Stimulated activated CD8-positive, alpha-beta memory T cell treated with anti-CD3 and anti-CD28 coated beads, Interleukin-15, amount 100 ng/mL, for 24 hours (primary cell): ENCODE measurements at places on chromosomes 1 and 21.

GRCh38 chr1:107276247-107276646 lies 135.4 kb downstream of the NTNG1 start:
- no peak for DNase-seq

- DNase-seq = no peak
Measured at GRCh38 chr1:230043081-230043480, 24.0 kb upstream of the GALNT2 start.

DNA sequence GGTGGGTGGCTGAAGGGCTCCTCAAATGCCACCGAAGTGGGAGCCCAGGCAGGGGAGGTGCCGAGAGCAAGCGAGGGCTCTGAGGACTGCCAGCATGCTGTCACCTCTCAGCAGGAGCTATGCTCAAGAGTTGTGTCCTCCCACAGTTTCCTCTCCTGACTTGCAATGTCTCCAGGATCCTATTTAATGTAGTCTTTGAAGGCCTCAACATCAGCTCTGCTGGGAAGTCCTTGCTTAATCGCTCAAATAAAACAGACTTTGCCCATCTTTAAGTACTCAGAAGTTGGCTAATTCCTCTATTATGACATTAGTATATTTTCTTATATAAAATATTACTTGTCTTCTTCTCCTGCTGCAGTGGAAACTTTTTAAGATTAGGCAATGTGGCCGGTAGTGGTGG lies 154.2 kb upstream of the NRIP1 start:
- DNase-seq = no peak

DNA sequence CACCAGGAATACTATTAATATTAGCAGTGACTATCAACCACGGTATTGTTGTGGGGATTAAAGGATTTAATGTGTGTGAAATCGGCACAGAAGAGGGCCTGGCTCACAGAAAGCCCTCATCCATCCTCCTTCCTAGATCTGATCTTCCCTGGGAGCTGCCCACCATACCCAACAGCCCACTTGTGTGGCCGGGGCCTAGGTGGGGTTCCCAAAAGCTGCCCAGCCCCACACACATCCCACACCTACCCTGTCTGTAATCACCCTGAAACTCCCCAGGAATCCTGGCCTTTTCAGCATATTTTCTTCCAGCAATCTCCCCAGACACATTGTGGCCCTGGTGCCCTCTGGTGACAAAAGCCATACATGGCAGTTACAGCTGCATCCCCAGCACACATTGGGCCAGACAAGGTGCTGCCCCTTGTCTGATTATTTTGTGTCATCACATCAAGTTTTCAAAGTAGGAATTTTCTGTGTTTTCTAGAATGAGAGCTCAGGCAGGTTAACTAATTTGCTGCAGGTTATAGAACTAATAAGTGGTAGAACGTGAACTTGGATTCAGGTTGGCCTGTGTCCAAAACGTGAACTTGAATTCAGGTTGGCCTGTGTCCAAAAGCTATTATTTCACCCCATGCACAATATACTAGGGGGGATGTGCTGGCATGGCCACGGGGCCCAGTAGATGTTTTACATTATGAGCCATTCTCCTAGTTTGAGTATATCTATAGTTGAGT lies 5.3 kb upstream of the SLC6A9 start:
- DNase-seq = peak; percentile 17

- no peak for DNase-seq
Measured at GRCh38 chr1:43659212-43660166, 9.5 kb downstream of the KDM4A start.

DNA sequence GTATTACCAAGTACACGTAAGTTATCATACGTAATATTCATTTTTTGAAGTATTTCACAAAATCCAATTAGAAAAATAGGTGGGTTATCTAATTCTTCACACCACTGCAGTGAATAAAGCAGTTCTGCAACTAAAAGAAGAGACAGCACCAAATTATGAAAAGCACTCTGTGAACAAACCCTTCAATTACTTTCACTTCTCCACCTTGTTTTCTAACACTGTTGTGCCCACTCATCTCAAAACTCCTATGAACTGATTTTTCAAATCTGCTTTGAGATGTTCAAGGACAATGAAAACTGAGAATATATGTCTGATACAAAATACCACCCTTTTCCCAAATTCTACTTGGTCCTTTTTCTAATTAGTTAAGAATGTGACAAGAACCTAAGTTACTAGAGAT lies 39.4 kb downstream of the LTN1 start:
- DNase-seq = no peak

- no peak for DNase-seq
Measured at GRCh38 chr1:163863731-163864130, 542.0 kb downstream of the NUF2 start.

DNA sequence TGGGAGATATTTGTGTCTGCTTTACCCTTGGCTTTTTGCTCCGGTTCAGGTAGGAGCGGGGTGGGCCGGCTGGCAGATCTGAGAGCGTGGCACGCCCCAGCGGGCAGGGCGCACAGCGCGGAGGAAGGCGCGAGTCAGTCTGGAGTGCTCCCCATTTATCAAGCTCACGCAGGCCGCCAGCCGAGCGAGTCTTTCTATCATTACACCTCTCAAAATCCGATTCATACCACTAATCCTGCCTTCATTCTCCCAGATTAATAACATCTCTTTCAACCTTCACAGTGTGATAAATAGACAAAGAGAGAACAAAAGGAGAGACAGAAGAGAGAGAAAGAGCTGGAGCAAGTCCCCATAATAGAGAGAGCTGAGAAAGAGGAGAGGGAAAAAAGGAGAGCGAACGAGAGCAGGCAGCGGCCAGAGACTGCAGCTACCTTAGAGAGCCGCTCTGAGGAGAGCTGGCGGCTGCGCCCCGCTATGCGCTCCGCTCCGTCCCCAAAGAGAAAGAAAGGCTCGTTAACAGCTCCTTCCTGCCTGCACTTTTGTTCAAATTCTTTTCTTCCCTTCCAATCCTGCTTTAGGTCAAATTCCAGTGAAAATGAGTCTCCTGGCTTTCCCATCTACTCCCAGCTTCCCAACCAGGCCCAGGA lies 48.0 kb downstream of the DMAP1 start:
- no peak for DNase-seq

GRCh38 chr1:51328279-51328678 lies 2.1 kb downstream of the TTC39A start:
- no peak for DNase-seq

GRCh38 chr1:101308935-101309333 lies 72.1 kb downstream of the S1PR1 start:
- DNase-seq = no peak

DNA sequence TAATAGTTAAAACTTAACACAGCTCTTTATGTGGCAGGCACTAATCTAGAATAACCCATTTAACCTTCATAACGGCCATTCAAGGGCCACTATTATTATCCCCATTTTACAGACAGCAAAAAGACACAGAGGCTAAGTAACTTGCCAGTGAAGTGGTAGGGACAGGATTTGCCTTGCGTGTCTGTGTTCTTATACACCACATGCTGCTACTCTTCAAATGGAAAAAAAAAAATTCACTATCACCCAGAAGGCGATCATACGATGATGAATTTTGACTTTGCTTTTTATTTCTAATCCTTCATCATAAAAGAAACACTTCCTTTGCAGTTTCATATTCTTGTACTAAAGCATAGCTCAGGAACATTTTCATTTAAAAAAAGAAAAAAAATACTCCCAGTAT lies 65.5 kb downstream of the RERE start:
- DNase-seq = no peak

- DNase-seq = no peak
Measured at GRCh38 chr1:29800522-29800956, 564.2 kb downstream of the PTPRU start.
